Activated CD8-positive, alpha-beta memory T cell treated with anti-CD3 and anti-CD28 coated beads, Interleukin-2, amount 10 ng/mL, durations not matched to agents 7 days and 5 days (primary cell): ENCODE measurements at places on chromosomes 2 and 18.

- H3K27ac ChIP-seq: no peak overlapping the region
- no peaks in the 10 kb centered on the region for H3K27me3 ChIP-seq
- no peak overlapping the region for H3K4me3 ChIP-seq
- H3K36me3 ChIP-seq: no peaks in the 10 kb centered on the region
- no peak for DNase-seq
- H3K4me1 ChIP-seq: no peaks in the 10 kb centered on the region
Measured at GRCh38 chr2:52414561-52415295, 1352.9 kb upstream of the CHAC2 start.

GRCh38 chr2:28617502-28618184, 121.8 kb downstream of the PLB1 start:
- H3K36me3 ChIP-seq: no peaks in the 10 kb centered on the region
- no peak overlapping the region for H3K4me3 ChIP-seq
- no peak for DNase-seq
- H3K4me1 ChIP-seq: peaks cover 50% of the 10 kb centered on the region
- H3K27ac ChIP-seq: no peak overlapping the region
- H3K27me3 ChIP-seq: no peaks in the 10 kb centered on the region

DNA sequence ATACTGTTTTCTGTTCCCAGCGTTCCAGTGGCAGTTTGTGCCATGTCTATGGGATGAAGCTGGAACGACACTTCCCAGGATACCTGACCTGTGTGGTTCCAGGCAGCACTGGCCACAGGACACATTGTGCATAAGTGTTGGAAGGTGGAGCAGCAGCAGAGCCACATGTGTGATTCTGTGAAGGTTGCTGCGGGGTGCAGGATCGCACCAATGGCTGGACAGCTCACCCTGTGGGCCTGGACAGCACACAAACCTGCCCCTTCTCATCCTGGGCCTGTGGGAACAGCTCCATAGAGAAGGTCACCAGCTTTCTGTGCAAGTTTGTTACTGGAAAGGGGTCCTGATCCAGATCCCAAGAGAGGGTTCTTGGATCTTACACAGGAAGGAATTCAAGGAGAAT, 252.2 kb upstream of the RAB6C start:
- no peaks in the 10 kb centered on the region for H3K27me3 ChIP-seq
- H3K27ac ChIP-seq: no peak overlapping the region
- no peaks in the 10 kb centered on the region for H3K4me1 ChIP-seq
- H3K4me3 ChIP-seq: no peak overlapping the region

GRCh38 chr2:234204480-234204879, 154.0 kb downstream of the SPP2 start:
- H3K27me3 ChIP-seq: no peaks in the 10 kb centered on the region
- H3K36me3 ChIP-seq: peaks cover 32% of the 10 kb centered on the region
- H3K4me1 ChIP-seq: no peaks in the 10 kb centered on the region
- no peak overlapping the region for H3K27ac ChIP-seq

- no peaks in the 10 kb centered on the region for H3K4me1 ChIP-seq
- no peak for DNase-seq
- H3K27ac ChIP-seq: no peak overlapping the region
- no peak overlapping the region for H3K4me3 ChIP-seq
- H3K36me3 ChIP-seq: no peaks in the 10 kb centered on the region
Measured at GRCh38 chr18:69127873-69128500, 272.7 kb upstream of the DOK6 start.

DNA sequence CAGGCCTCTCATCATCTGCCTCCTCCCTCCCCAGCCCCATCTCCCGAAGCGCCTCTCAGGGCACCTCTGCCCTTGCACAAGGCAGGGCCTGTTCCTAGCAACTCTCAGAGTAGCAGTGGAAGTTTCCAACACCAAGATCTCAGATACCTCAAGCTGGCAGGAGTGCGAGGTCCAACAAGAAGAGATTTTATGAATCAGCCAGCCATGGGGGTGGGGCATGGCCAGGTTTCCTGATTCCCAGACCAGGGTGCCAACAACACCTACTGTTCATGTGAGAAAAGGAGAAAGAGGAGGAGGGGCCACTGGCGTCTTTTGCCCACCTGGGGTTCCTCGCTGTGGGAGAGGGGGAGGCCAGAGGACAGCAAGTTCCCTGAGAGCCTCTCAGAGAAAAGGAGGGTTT, 6.6 kb upstream of the STEAP3 start:
- H3K4me3 ChIP-seq: no peak overlapping the region
- no peak overlapping the region for H3K27ac ChIP-seq
- DNase-seq: no peak
- no peaks in the 10 kb centered on the region for H3K36me3 ChIP-seq
- no peaks in the 10 kb centered on the region for H3K4me1 ChIP-seq
- H3K27me3 ChIP-seq: peaks cover 9% of the 10 kb centered on the region

- H3K36me3 ChIP-seq: no peaks in the 10 kb centered on the region
- peaks cover 10% of the 10 kb centered on the region for H3K27me3 ChIP-seq
- H3K27ac ChIP-seq: no peak overlapping the region
- DNase-seq: peak; percentile 81
- H3K4me1 ChIP-seq: peaks cover 10% of the 10 kb centered on the region
Measured at GRCh38 chr2:159921752-159922404, 123.9 kb upstream of the CD302 start.

DNA sequence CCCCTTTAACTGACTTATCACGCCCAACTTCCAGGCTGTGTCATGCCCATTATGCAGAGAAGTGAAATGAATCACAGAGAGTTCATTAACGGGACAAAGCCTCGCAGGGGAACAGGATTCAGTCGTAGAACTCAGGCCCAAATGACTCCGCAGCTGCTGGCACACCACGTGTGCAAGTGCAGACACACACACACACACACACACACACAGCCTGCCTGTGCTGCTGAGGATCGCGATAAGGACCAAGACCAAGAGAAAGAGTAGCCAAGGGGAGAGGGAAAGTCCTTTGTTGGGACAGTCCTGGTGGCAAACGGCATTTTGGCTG, 90.0 kb upstream of the TAF1B start:
- peak overlapping the region; percentile 91 for H3K27ac ChIP-seq
- H3K36me3 ChIP-seq: no peaks in the 10 kb centered on the region
- peaks cover 33% of the 10 kb centered on the region for H3K27me3 ChIP-seq
- H3K4me1 ChIP-seq: peaks cover 69% of the 10 kb centered on the region

DNA sequence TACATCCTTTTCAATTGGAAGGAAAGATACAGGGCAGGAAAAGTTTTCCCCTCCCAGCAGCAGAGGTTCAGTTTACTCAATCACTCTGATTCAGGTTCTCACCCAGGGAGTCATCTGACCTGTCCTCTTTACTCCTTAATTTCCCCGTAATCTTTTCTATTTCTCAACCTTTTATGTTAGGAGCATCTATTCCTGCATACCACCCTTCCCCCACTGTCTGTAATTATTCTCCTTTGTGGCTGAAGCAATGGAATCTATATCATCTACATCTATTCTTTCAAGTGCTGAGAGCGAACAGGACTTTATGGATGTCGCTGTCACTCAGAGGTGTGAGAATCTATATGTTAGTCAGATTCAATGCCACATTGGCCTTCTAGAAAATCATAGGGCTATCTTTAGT, 175.2 kb downstream of the NOL4 start:
- no peaks in the 10 kb centered on the region for H3K4me1 ChIP-seq
- DNase-seq: no peak
- H3K36me3 ChIP-seq: no peaks in the 10 kb centered on the region
- H3K4me3 ChIP-seq: no peak overlapping the region

- no peak overlapping the region for H3K4me3 ChIP-seq
- DNase-seq: no peak
- no peaks in the 10 kb centered on the region for H3K36me3 ChIP-seq
- H3K27ac ChIP-seq: no peak overlapping the region
- no peaks in the 10 kb centered on the region for H3K27me3 ChIP-seq
Measured at GRCh38 chr2:150063432-150063889, 424.0 kb downstream of the RND3 start.

DNA sequence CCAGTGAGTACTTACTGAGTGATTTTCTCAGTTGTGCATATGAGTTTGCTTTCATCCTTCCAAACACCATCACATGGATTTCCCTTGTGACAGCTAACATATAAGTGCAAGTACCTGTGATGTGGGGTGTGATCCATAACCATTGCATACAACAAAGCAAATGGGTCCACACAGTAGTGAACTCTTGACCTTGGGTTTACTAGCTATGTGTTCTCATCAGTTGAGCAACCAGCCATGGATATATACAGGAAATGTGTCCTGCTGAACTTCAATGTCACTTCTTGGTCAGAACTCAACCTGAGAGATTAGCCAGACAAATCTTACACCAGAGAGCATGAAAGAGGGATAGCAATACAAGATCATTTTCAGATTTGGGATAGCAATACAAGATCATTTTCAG, 420.9 kb upstream of the KCNH7 start:
- no peak for DNase-seq
- H3K4me3 ChIP-seq: no peak overlapping the region
- H3K4me1 ChIP-seq: no peaks in the 10 kb centered on the region
- no peaks in the 10 kb centered on the region for H3K27me3 ChIP-seq

GRCh38 chr2:168939918-168940317, 38.8 kb downstream of the G6PC2 start:
- no peaks in the 10 kb centered on the region for H3K36me3 ChIP-seq
- peaks cover 17% of the 10 kb centered on the region for H3K27me3 ChIP-seq
- no peak for DNase-seq
- H3K4me1 ChIP-seq: peaks cover 7% of the 10 kb centered on the region

- peak within 1 kb of the TSS; percentile 98 for H3K4me3 ChIP-seq
- H3K27ac ChIP-seq: peak within 1 kb of the TSS; percentile 99
- H3K36me3 ChIP-seq: peaks cover 46% of the 10 kb centered on the region
- peak; percentile 97 for DNase-seq
Measured at GRCh38 chr2:159712143-159712928, at the start of gene MARCHF7. TSS of gene MARCHF7 (plus strand) at chr2:159712506. CDS start at chr2:159729023, 16,517 bp downstream.

DNA sequence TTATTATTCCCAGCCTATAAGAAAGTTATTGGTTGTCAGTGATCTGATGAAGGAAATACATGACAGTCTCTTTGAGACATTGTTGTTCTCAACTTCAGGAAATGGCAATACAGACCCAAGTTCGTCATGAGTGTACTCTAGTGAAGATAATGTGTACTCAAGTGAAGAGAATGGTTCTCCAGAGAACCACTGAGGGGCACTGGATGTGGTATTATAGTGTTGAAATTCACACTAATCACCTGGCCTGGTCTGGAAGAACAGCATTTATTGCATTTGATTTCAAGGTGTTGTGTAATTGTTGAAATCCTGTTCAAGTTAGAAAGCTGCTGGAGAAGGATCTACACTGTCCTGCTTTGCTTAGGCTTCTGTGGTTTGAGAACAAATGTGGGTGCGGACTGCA, 23.4 kb upstream of the OTX1 start:
- no peak for DNase-seq
- no peak overlapping the region for H3K27ac ChIP-seq
- no peaks in the 10 kb centered on the region for H3K27me3 ChIP-seq
- H3K4me1 ChIP-seq: peaks cover 2% of the 10 kb centered on the region

DNA sequence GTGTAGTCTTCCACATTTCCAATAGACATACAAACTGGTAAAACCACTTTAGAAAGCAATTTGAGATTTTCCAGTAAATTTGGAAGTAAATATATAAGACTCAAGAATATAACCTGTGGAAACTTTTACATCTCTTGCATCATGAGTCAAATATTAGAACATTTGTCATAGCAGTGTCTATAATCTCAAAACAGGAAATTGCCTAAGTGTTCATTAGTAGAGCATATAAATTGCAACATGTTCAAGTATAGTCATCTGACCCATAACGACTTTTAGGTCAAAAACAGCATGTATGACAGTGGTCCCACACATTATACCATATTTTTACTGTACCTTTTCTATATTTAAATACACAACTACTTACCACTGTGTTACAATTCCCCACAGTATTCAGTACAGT, 555.9 kb upstream of the VRK2 start:
- H3K4me3 ChIP-seq: no peak overlapping the region
- H3K36me3 ChIP-seq: no peaks in the 10 kb centered on the region
- no peaks in the 10 kb centered on the region for H3K27me3 ChIP-seq
- no peak overlapping the region for H3K27ac ChIP-seq
- DNase-seq: no peak

DNA sequence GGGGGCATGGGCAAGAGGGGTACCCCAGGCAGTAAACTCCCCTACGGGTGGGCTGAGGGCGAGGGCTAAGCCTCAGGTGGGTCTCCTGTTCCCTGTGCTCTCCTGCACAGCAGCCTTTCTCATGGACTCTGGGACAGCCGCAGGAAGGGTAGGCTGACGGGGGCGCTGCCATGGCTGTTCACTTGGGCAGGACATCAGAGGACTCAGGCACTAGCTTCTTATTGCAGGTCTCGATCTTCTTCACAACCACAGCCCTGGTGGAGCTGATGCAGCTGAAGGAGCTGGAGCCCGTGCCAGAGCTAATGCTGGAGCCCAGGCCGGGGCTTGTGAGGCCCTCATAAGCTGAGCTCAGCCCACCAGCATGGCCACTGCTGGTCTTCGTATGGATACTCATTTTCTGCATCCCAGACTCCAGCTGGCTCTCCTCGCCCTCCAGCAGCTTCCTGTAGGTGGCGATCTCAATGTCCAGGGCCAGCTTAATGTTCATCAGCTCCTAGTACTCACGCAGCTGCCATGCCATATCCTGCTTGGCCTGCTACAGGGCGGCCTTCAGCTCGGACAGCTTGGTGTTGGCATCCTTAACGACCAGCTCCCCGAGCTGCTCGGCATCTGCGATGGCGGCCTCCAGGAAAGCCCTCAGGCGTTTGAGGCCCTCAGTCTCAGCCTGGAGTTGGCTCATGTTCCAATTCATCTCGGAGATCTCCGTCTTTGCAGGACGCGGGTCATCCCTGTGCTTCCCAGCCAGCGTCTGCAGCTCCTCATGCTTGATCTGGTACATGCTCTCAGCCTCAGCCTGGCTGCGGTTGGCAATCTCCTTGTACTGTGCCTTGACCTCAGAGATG, 359.8 kb upstream of the SETBP1 start:
- no peak for DNase-seq
- no peaks in the 10 kb centered on the region for H3K27me3 ChIP-seq
- H3K36me3 ChIP-seq: no peaks in the 10 kb centered on the region
- H3K4me3 ChIP-seq: no peak overlapping the region
- no peaks in the 10 kb centered on the region for H3K4me1 ChIP-seq
- H3K27ac ChIP-seq: no peak overlapping the region

- no peaks in the 10 kb centered on the region for H3K27me3 ChIP-seq
- DNase-seq: no peak
- peaks cover 2% of the 10 kb centered on the region for H3K4me1 ChIP-seq
- H3K27ac ChIP-seq: no peak overlapping the region
Measured at GRCh38 chr18:35444636-35445035, 53.1 kb downstream of the INO80C start.

GRCh38 chr2:148048475-148049221, 27.8 kb downstream of the MBD5 start:
- H3K36me3 ChIP-seq: peaks cover 9% of the 10 kb centered on the region
- peak; percentile 40 for DNase-seq
- no peaks in the 10 kb centered on the region for H3K27me3 ChIP-seq
- peaks cover 33% of the 10 kb centered on the region for H3K4me1 ChIP-seq

DNA sequence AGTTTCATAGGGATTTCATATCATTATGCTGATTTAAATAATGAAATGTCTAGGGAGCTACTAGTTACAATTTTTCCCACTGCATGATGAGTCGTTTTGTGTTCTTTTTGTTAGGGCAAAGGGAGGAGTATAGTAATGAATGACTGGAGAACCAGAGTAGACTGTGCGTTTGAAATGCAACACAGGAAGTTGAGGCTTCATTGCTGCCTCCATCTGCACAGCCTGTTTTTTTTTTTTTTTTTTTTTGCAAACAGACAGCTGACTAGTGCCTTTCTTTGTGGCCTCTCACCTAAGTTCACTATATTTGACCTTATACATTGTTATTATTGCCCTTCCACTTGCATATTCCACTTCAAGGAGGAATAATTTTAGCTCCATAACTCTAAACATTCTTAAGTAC, 286.7 kb upstream of the LRRTM1 start:
- no peaks in the 10 kb centered on the region for H3K27me3 ChIP-seq
- H3K27ac ChIP-seq: no peak overlapping the region
- no peaks in the 10 kb centered on the region for H3K36me3 ChIP-seq
